ENCODE measurements at places on chromosomes 4 and X.

DNA sequence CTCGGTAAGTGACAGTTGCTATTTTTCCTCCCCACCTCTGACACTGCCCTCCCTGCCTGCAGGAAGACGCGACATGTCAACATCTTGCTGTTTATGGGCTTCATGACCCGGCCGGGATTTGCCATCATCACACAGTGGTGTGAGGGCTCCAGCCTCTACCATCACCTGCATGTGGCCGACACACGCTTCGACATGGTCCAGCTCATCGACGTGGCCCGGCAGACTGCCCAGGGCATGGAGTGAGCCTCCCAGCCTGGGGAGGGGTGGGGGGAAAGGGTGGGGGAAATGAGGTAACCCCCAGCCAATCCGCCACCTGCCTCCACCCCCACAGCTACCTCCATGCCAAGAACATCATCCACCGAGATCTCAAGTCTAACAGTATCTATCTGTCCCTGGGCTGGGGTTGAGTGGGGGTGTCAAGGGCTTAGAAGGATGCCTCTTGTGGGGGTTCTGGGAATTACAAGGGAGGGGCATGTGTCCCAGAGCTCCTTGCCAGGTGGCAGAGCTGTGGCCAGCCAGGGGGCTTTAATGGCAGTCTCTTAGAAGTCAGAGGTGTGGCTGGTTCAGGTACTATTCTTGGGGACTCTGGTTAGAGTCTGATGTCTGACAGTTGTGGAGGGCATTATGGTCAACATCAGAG, 7.8 kb downstream of the ARAF start:
- DNase-seq: no peak

DNA sequence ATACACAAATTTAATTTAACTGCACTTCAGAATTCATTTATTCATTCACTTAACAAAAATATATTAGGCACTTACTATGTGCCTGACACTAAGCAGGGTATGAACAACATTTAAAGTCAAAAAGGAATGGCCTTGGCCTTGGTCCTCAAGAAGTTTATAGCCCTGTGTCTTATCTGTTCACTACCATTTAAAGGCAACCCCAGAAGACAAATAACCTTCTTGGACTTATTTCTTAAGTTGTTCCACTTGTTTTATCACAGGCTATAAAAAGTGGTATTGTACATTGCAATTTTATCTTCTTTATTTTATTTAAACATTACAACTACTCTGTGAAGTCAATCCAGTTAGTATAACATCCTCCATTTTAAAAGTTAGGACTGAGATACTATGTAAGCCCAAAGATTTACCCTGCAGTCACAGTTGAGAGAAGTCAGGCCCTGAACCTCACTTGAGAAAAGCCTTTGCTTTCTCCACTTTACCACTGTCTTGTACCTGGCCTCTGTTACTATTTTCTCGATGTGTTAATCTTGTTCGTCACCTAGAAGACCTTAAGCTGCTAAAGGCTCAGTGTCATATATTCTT, 305.6 kb upstream of the DIPK2B start:
- no peak for DNase-seq

DNA sequence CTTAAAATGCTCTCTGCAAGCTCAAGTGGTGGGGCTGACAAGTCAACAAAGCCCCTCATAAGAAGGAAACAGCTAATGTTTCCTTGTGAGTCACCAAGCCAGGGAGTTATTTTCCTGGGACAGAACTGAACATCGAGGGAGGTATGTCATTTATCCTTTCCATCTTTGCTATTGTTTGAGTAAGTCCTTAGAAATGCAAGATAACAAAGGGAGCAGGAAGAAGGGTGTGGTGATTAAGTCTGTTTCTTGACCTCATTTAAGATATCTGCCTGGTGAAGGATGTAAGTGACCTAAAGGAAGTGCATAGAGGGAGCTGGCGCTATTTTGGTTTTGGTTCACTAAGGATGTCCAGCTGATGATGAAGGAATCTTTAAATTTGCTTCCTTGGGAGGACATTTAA, 39.9 kb downstream of the ATG4A start:
- no peak for DNase-seq

GRCh38 chr4:16206301-16206700, 20.0 kb downstream of the TAPT1 start:
- DNase-seq: no peak

- no peak for DNase-seq
Observed at GRCh38 chrX:150704030-150704613, 10.9 kb downstream of the MTMR1 start.

- no peak for DNase-seq
Observed at GRCh38 chrX:118928151-118928550, 46.3 kb upstream of the LONRF3 start.

GRCh38 chr4:3485011-3485791, 22.1 kb downstream of the DOK7 start:
- DNase-seq: no peak

GRCh38 chr4:2598511-2599303, 62.3 kb downstream of the FAM193A start:
- DNase-seq: no peak

- no peak for DNase-seq
Observed at GRCh38 chrX:13932416-13932815, 97.3 kb downstream of the GEMIN8 start.

DNA sequence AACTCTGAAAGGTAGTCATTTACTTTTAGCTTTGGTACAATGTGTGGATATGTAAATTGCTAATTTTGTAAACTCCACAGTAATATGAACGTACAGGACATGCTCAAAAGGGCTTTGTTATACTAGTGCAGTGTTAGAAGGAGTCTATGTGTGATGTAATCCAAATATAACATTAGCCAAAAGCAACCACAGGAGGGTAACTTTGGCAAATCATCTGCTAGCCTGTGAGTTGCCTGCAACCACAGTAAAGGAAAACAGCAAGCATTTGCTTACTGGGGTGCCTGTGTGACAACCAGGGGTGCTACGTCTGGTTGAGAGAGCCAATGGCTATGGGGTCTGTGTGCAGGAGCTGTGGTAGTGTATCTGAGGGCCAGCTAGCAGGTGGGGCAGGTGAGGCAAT, 245.8 kb downstream of the ADAMTS3 start:
- DNase-seq: no peak

Measured in NCI-H1417 treated with DMSO at 0.1 percent for 48 hours (cell line).